ENCODE measurements at places on chromosomes 13 and 19.

GRCh38 chr13:87122551-87122950 lies 548.6 kb upstream of the SLITRK5 start:
- DNase-seq = no peak

DNA sequence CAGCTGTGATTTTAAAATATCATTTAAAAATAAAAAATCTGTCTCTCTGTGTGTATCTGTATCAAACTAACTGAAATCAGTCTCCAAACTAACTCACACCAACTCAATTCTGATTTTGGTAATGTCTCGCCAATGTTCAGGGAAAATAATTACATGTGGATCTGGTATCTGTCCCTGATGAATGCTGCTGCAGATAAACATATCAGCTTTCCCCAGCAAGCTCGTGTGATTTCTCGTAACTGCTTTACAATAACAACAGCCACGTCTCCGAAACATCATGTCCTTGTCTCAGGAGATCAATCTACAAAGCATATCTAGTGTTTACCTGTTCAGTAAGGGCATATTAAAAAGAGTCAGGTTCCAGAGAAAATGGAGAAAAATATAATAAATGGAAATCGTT lies 129.0 kb downstream of the IRS2 start:
- no peak for DNase-seq

DNA sequence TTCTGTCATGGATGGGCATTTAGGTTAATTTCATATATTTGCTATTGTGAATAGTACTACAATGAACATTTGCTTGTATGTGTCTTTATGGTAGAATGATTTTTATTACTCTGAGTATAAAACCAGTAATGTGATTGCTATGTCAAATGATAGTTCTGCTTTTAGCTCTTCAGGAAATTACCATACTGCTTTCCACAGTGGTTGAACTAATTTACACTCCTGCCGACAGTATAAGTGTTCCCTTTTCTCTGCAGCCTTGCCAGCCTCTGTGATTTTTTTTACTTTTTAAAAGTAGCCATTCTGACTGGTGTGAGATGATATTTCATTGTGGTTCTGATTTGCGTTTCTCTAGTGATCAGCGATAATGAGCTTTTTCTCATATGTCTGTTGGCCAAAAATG lies 6.5 kb downstream of the SIGLEC7 start:
- DNase-seq = no peak

DNA sequence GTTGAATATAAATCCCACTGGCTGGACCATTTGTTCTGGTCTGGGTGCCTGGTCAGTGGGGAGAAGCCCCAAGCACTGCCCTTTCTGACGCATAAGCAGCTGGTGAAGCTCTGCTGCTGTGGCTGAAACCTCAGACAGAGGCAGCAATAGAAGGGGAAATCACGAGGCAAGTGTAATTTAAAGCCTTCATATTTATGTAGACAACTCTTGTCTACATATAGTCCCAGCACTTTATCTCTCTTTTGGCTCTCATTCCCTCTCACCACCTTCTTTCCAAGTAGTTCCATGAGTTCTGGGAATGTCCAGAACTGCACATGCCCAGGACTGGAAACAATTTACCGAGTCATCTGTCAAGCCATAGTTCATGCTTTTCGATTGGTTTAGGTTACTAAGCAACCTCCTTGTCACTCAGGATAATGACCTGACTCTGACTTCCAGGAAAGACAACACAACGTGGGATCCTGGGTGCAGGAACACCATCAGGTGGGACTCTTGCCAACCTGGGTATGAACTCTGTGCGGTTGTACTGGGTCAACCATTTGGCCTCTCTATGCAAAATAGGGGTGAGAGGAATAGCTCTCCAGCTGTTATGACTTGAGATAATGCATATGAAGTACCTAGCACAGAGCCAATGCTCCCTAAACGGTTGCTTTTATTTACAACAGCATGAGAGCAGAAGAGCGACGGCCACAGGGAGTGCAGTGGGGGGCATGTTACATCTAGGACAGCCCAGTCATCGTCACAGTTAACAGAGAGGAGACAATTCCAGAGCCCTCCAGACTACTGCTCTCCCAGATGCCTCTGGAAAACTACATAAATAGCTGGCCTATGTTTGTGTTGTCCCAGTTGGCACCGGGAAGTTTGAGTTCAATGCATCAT lies 321.9 kb downstream of the FOXO1 start:
- no peak for DNase-seq

- DNase-seq = no peak
Observed at GRCh38 chr19:42542791-42543190, 14.5 kb upstream of the CEACAM1 start.

Data from NCI-H1417 treated with DMSO at 0.1 percent for 48 hours (cell line).